ENCODE measurements at places on chromosomes 11 and 22. TPM values are rescaled to one million over a fixed set of nuclear protein-coding genes. Genes with fewer than 3 reads are reported as not detected.

MAJIN gene
- not detected for total RNA-seq

LDLRAD3 gene
- total RNA-seq = 58.8 TPM

OR8D4 gene
- total RNA-seq = 0.47 TPM

RAG2 gene
- total RNA-seq = not detected

TUBA8 gene
- 0.94 TPM for total RNA-seq

SCT gene
- total RNA-seq = not detected

SDHD gene
- 73.6 TPM for total RNA-seq

NXPE1 gene
- total RNA-seq = not detected

KRTAP5-7 gene
- total RNA-seq = not detected

PTGDR2 gene
- total RNA-seq = 1.6 TPM

FGF3 gene
- not detected for total RNA-seq

KDELR3 gene
- total RNA-seq = 0.94 TPM

BLID gene
- total RNA-seq = 3.6 TPM

PEX16 gene
- total RNA-seq = 19.0 TPM

OR9G1 gene
- total RNA-seq = not detected

SPON1 gene
- total RNA-seq = 31.5 TPM

ENTHD1 gene
- total RNA-seq = 0.16 TPM

NXPE4 gene
- total RNA-seq = not detected

LARGE1 gene
- 37.3 TPM for total RNA-seq

PRG3 gene
- 0.31 TPM for total RNA-seq
